ENCODE measurements at places on chromosomes 7 and 10. TPM values are rescaled to one million over a fixed set of nuclear protein-coding genes. Genes with fewer than 3 reads are reported as not detected.

Gene SBDS
- total RNA-seq: 86.9 TPM

Gene SIRT1
- total RNA-seq: 28.9 TPM

Gene C7orf33
- total RNA-seq: not detected

Gene MCM10
- total RNA-seq: 0.08 TPM

Gene KAZALD1
- total RNA-seq: 1.5 TPM

DNA sequence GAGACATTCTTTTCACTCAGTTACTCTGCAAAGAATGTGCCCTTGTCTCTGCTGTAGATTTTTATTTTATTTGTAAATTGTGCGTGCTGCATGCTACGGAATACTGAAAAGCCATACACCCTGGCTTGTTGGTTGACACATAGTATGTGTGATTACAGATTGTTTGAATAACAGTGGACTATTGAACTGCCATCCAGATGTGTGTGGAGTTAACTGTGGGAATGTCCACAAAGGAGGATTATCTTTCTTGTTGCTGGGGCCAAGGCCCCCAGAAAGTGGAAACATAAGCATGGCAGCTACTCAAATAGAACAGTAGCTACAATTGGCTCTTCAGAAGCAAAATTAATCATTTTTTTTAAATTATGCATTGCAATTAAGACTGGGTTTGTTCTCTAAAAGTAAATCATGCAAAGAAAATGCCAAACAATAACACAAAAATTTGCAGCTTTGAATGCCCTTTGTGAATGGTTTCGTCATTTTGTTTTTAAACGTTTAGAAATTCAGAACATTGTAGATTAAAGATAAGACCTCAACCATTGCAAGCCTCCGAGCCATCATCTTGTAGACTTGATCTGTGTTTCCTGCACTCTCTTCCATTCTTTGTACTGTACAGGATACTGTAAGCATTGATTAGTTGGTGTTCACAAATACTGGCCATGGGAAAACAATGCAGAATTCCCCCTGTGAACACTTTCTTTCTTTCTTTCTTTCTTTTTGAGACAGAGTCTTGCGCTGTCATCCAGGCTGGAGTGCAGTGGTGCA lies 210.3 kb upstream of the TCF7L2 start:
- DNase-seq: no peak

- DNase-seq: no peak
Observed at GRCh38 chr10:51606825-51607462, 92.5 kb downstream of the CSTF2T start.

DNA sequence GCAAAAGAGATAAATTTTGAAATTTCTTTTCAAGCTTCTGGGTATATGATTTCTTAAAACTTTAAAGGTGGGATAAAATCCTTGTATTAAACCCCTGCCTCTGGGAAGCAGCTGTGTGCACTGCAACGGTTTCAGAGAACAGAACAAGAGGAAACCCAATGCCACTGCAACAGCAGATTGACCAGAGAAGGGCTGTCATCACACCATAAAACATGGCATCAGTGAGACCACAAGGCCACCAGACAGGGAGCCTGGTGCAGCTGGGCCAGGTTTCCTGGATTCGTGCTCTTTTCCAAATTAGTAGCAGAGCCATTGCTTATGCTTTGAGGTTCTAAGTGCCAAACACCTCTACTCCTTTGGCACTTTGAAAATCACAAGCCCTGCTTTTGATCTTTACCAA lies 152.4 kb downstream of the PRPF18 start:
- no peak for DNase-seq

DNA sequence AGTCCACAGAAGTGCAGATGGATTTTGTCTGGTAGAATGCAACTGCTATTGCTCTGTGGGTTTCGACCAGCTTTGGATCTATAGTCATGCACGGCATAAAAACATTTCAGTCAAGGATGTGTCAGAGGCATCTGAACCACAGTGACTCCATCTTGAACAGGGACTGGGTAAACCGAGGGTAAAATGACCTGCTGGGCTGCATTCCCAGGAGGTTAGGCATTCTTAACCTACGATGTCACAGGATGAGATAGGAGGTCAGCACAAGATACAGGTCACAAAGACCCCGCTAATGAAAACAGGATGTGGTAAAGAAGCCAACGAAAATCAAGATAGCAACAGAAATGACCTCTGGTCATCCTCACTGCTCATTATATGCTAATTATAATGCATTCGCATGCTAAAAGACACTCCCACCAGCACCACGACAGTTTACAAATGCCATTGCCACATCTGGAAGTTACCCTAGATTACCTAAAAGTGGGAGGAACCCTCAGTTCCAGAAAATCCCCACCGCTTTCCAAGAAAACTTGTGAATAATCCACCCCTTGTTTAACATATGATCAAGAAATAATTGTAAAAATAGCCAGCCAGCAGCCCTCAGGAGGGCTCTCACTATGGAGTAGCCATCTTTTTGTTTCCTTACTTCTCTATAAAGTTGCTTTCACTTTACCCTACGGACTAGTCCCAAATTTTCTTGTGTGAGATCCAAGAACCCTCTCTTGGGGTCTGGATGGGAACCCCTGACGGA lies 50.7 kb upstream of the CPXM2 start:
- no peak for DNase-seq

- DNase-seq: no peak
Observed at GRCh38 chr10:86295351-86295750, 71.2 kb downstream of the GRID1 start.

DNA sequence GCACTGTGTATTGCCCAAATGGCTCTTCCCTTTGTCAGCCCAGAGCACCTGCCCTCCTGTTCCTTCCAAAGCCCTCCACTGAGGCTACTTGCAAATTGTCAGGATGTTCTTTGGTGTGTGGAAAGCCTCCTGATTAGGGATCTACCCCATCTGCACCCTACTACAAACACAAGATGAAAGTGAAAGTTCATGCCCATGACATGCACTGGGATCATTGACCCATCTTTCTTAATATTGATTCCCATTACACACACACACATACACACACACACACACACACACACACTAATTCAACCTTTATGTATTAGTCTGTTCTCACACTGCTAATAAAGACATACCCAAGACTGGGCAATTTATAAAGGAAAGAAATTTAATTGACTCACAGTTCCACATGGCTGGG lies 213.7 kb upstream of the IGFBP3 start:
- no peak for DNase-seq

DNA sequence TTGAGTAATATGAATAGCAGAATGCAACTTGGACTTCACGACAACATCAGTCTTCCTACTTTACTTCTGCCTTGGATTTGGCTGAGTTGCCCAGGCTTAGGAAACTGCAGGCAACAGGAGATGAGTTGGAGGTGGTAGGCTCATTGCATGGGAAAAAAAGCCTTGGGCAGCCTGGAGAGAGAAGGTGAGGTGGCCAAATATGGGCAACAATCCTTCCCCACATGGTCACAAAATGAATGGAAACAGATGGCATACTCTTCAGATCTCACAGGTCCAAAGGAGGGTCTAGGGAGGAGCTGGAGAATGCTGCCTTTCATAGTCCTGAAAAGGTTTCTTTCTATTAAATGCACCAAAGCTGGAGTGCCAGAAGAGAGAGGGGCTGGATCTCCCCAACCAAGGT lies 128.6 kb upstream of the AOAH start:
- DNase-seq: no peak

- no peak for DNase-seq
Observed at GRCh38 chr10:120087109-120087508, 194.6 kb downstream of the SEC23IP start.

DNA sequence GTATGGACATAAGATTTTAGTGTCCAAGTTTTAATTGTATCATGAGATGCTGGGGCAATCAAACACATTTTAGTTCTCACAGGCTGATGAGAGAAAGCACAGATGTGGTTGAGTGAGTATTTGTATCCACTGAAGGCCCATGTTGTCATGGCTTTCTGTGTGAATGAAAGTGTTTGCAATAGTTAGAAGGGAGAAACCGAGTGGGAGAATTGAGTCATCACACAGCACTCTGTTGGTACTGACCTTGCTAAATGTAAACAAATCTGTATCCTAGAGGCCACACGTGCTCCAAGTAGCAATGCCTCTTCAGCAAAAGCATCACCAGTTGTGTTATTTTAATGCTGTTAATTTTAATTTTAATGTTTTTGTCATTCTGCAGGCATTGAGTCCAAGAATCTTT lies 121.2 kb downstream of the EMX2 start:
- DNase-seq: no peak

DNA sequence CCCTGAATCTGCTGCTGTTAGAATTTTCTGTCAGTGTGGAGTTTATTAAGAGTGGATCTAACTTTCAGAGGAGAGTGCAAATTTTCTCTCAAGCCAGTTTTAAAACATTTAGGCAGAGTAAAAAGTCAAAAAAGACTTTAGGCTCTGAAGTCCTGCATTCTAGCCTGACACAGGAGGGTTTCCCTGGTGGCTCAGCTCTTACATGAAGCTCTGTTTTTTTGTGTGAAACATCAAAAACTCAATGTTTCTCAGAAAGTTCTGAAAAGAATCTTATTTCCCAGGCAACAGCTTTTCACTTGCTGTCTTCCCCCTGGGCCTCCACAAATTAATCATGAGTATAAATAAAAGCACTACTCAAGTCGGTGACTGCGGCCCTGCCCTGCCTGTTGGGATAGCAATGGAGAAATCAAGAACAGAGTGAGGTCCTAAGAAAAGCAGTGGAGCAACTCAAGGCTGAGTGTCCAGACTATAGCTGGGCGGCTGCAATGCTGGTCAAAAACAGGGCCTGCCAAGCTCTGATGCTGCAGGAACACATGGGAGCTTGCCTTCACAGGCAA lies 22.3 kb upstream of the WDR11 start:
- no peak for DNase-seq

DNA sequence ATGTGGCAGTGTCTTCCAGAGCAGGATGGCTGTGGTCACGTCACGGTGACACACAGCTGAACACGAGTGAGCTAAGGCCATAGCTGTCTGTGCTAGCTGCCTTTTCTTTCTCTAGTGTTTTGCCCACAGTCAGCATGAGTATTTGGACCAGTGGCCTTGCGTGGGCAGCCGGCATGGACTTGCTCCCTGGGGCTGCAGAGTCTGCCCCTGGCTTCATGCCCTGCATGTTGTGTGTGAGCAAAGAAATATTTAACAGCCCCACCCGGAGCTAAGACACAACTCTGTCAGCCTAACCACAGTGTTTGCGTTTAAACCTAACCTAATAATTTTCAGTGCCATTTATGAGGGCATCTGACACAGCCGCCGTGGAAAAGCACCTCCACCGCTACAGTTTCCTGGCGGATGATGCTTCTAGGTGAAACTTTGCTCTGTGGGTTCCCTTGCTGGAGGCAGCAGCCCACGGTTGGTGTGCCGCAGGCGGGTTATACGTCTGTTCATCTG lies 14.6 kb downstream of the CHST12 start:
- no peak for DNase-seq

- DNase-seq: no peak
Observed at GRCh38 chr10:13328613-13329012, 19.5 kb downstream of the SEPHS1 start.

DNA sequence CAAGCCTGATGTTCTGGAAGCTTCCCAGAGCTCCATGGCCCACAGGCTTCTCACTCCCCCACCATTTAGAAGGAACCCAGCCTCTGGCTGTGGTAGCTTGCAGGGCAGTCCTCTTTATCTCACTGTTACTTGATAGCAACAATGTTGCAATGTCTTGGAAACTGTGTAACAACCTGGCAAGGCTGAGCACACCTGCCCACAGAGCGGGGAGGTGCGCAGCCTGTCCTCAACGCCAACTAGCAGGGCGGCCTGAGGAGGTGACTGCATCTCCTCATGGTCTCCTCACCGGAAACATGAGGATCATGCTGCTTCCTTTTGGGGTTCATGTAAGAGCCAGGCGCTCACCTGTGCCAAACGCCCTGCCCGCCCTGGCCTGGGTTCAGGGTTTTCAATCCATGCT lies 43.7 kb upstream of the INSIG1 start:
- DNase-seq: no peak

DNA sequence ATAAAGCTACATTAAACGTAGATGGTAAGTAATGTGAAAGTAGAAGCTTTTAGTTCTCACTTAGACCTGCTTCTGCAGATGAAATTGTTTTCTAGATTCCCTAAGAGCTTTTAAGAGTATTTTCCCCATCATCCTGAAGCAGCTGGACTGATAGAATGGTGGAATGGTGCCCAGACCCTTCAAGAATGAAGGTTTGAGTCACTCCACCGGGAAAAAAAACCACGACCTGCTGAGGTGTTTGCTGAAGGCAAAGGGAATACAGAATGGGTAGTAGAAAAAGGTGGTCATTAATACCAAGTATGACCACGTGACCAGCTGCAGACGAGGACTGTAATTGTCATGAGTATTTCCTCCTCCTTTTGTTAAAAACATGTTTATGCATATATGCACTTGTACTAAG lies 79.2 kb upstream of the PTPRZ1 start:
- DNase-seq: no peak

GRCh38 chr10:11713186-11713743 lies 28.9 kb upstream of the ECHDC3 start:
- DNase-seq: no peak

DNA sequence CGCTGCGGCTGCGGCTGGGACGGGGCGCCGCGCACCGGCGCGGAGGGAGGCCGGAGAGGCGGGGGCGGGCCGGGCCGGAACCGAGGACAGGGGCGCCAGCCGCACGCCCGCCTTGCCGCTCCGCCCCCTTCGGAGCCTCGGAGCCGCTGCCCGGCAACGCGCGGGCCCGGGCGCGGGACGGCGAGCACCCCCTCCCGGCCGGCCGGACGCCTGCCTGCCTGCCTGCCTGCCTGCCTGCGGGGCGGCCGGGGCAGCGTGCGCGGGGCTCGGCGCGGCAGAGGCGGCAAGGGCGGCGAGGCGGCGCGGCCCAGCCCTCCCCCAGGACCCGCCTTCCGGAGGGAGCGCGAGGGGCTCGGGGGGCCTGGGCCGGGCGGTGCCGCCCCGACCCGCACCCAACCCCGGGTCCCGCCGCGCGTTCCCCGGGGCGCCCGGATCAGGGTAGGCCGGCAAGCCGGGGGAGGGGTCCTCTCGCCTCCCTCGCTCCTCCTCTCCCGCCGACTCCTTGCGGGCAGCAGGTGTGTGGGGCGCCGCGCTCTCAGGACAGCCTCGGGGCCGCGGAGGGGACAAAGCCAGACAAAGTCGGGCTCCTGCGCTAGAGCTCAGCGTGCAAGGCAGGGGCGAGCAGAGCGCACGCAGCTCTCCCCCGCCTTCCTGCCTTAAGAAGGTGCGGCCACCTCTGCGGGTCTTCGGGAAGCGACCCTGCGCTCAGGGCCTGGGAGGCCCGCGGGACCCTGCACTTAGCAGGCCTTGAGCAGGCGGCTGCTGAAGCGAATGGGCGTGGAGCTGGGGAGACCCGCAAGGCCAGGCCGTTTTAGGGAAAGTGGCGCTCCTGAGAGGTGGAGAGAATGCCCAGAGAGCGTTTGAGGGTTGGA lies at the start of gene KIAA1549:
KIAA1549 (minus strand) TSS at position 58 of the 872 bp plus-strand sequence. CDS start 120 bp downstream, outside the sequence.
- DNase-seq: peak; percentile 28

- no peak for DNase-seq
Observed at GRCh38 chr7:33901199-33901598, 4.1 kb upstream of the BMPER start.

GRCh38 chr7:132865366-132866143 lies 216.3 kb downstream of the CHCHD3 start:
- no peak for DNase-seq

DNA sequence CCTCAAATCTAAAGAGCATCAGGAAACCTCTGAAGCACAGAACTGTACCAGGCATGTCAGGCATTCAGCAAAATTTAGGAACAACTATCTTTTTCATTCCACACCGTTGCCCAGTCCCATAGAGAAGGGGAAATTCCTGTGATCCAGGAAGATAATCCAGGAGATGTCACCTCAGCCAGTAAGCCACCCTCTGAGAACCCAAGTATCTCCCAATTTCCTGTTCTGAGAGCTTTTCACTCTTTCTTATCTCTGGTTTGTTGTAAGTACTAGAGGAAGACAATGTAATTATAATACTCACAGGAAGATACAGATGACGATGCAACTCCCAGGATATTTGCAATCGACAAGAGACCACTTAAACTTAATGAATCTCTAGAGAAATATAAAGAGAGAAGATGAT lies 97.1 kb downstream of the TSPAN12 start:
- DNase-seq: no peak

Data from naive thymus-derived CD4-positive, alpha-beta T cell (primary cell).